ENCODE measurements at places on chromosomes 7 and 10.

DNA sequence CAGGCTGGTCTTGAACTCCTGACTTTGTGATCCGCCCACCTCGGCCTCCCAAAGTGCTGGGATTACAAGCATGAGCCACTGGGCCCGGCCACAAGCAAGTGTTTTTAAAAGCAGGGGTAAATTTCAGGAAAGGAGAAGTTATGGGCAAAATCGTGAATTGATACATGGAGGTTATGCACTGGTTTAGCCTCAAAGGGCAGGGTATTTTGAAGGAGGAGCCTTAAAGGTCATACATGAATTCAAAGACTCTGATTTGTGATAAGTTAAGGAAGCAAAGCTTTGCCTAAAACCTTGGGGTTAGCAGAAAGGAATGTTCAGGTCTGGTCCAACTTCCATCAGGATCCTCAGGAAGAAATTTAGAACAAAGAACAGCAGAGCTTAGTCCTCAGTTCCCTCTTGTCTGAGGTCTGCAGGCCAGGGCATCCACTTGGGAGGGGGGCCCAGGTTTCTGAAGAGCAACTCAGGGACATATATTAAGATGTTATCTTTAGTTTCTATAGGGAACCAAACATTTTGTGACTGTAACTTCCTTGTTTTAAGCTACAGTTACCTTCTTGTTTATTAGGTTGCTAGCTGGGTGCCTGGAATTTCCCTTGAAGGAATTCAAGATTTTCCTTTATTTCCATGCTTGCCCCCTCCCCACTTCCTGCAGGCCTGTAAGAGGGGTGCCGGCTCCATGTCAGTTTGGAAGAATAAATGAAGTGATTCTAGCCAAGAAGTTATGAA lies 2.8 kb upstream of the REPIN1 start:
- DNase-seq = no peak

DNA sequence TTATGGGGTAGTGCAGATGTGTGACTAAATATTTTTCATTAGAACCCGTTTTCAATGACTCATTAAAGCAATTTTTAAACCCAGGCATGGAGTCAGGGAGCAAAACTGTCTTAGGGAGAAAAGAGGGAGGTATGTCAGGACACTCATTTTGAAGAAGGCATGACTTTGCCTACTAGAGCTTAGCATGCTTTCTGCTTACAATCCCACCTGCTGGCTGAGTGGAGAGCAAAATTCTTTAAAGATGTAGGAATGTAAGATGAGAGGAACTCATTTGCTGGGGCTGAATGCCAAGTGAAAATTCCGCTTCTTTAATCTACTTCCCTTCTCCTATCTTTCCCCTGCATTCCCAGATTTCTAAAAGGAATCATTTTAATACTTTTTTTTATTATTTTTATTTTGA lies 232.6 kb downstream of the GALNT17 start:
- DNase-seq = no peak

GRCh38 chr10:63759335-63759734 lies 238.1 kb downstream of the REEP3 start:
- no peak for DNase-seq

DNA sequence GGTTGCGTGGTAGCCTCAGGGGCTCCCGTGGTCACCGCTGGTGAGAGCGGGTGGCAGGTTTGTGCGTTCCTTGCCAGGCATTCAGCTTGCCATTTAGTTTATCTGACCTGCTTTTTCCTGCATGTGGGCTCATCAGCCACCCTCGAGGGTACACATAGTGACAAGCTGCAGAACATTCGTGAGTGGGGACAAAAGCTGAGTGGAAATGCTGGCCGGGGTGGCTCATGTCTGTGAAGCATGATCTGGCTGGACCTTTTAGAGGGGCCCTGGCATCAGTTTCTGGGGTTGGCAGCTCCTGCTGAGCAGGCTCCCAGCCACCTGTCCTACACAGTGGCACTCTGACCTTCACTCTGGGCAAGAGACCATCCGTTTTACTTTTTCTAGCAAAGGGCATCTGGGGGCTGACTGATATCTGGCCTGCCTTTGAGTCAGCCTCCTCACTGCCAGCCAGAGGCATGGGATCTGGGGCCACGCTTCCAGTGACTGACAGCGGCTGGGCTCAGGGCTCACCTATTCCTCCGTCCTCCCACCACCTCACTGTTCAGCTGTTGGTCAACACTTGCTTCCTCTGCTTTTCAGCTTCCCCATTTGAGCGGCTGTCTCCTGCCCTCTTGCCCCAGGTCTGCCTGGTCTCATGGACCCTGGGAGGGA lies 75.0 kb downstream of the LANCL2 start:
- DNase-seq = no peak

DNA sequence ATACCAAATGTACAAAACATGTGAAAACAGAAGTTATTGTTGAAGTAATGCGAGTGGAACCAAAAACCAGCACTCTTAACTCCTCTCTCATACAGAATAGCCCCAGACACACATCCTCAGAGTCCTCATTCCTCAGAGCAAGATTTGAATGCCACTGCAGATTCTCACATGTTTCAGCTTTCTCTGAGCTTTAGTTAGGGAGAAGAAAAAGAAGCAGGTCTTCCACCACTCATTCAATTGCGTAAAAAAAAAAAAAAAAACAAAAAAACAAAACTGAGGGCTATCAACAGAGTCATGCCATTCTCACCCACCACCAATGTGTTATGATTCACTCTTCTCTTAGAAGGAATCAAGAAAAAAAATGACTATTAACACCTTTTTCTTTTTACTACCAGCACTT lies 287.7 kb downstream of the IPMK start:
- no peak for DNase-seq
